Activated naive CD8-positive, alpha-beta T cell treated with anti-CD3 and anti-CD28 coated beads, Interleukin-2, amount 10 ng/mL, durations not matched to agents 7 days and 5 days (primary cell): ENCODE measurements at places on chromosomes 12 and 14. TPM values are rescaled to one million over a fixed set of nuclear protein-coding genes. Genes with fewer than 3 reads are reported as not detected.

GRCh38 chr14:37569729-37570128 lies 25.3 kb downstream of the FOXA1 start:
- H3K4me3 ChIP-seq: no peak overlapping the region
- H3K4me1 ChIP-seq: no peaks in the 10 kb centered on the region
- H3K27me3 ChIP-seq: no peaks in the 10 kb centered on the region
- H3K36me3 ChIP-seq: no peaks in the 10 kb centered on the region

DNA sequence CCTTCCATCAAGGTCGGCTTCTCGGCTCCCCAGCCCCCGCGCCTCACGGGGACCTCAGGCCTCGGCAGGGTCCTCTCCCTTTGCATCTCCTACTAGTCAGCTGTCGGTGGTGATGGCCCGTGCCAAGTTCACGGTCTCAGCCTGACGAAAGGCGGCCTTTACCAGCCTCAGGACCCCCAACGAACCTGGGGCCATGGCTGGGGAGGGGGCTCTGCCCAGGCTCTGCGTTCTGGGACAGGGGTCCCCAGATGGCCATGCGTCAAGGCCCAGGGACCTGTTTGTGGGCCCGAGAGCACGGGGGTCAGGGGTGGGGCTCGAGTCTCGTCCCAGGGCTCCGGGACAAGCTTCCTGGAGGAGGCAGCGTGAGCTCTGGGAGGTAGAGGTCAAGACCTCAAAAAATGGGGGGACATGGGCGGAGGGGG lies 32.8 kb upstream of the DEGS2 start:
- no peaks in the 10 kb centered on the region for H3K36me3 ChIP-seq
- DNase-seq: no peak
- peak overlapping the region; percentile 75 for H3K4me3 ChIP-seq
- peak overlapping the region; percentile 93 for H3K27ac ChIP-seq
- H3K27me3 ChIP-seq: no peaks in the 10 kb centered on the region

Gene NRL
- 3.3 TPM for total RNA-seq

Gene TMBIM6
- total RNA-seq: 426 TPM

DNA sequence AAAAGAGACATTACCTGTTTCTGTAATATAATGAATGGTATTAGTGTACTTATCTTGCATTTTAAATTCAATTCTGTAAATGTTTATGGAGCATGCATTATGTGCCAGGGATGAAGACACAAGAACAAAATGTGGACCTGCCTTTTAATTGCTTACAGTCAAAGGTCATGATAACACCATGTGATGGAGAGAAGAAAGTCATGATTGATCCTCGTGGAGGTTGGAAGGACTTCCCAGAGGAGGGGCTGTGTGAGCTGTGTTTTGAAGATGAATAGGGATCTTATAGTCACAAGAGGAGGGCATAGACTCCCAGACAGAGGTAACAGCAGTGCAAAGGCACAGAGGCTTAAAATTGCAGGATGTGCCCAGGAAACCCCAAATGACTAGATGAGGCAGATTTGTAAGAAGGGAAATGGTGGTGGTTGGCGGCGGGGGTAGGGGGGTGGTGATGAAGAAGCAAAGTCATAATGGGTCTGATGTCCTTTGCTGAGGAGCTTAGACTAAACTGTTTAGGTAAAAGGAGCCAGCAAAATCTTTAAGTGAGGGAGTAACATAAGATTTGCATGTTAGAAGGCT lies 151.5 kb downstream of the PRKCH start:
- peak; percentile 63 for DNase-seq
- peaks cover 29% of the 10 kb centered on the region for H3K36me3 ChIP-seq

GRCh38 chr12:63152321-63152700 lies 1.3 kb upstream of the AVPR1A start:
- no peak overlapping the region for H3K4me3 ChIP-seq

Gene ATP5F1B
- total RNA-seq: 468 TPM
